Globus pallidus (tissue), 1 donor: ENCODE measurements at places on chromosomes 3 and 15.
A peak's percentile ranks its signal among the peaks of the same experiment; 100 is the strongest.

GRCh38 chr3:55160241-55160983, 232.6 kb upstream of the LRTM1 start:
- no peak for DNase-seq

- no peak for DNase-seq
These were observed 263.1 kb downstream of the ADAMTS17 start for GRCh38 chr15:100078511-100079220.

GRCh38 chr15:85786781-85787114, 8.0 kb downstream of the KLHL25 start:
- no peak for DNase-seq

- DNase-seq, result no peak
These were observed 6.3 kb upstream of the DUT start for GRCh38 chr15:48324949-48325348.

GRCh38 chr15:78059110-78059839, 18.2 kb downstream of the TBC1D2B start:
- no peak for DNase-seq

DNA sequence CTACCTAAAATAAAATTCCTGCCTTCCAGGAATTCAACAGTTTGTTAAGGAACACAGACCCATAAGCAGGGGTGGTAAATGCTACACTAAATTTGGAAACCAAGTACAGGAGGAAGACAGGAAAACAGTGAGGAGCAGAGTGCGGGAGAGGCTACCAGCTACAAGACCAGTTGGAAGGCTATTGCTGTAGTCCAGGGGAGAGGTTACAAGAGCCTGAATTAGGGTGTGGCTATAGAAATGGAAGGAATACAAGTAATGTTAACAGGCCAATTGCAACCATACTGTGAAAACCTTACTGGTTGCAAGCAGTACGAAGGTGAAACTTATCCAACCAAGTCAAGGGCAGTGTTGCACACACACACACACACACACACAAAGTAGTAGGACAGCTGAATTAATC, 880 bp upstream of the ARMC8 start:
- DNase-seq, result no peak

- no peak for DNase-seq
These were observed 8.0 kb downstream of the CCDC14 start for GRCh38 chr3:123952844-123953520.

DNA sequence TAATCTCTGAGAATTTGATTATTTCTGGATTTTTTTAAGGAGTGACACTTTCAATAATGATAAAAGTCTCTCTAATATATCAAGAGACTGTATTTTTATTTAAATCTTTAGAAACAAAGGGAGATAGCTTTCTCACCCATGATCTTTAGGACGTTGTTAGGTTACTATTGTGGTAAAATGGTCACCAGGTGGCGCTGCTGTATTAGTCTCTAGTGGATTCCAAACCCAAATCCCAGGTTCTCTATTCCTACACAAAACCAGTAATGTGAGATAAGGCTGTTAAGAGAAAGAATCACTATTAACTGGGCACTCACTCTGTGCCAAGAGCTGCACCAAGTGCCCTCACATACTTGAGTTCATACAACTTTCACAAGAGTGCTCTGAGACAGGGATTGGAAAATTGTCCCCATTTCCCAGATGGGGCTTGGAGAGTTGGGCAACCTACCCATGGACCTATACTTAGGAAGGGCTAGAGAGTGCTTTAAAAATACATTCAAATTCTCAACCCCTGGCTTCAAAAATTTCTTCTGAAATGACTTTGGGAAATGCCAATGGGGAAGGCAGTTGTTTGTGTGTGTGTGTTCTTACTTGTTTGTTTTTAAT, 593.4 kb upstream of the TGFBR2 start:
- peak; percentile 50 for DNase-seq

GRCh38 chr3:110139821-110140220, 802.5 kb upstream of the DPPA4 start:
- no peak for DNase-seq

- no peak for DNase-seq
These were observed 19.4 kb upstream of the SERPINI2 start for GRCh38 chr3:167493244-167493643.

GRCh38 chr15:66078196-66078928, 175.2 kb downstream of the MEGF11 start:
- DNase-seq, result no peak

DNA sequence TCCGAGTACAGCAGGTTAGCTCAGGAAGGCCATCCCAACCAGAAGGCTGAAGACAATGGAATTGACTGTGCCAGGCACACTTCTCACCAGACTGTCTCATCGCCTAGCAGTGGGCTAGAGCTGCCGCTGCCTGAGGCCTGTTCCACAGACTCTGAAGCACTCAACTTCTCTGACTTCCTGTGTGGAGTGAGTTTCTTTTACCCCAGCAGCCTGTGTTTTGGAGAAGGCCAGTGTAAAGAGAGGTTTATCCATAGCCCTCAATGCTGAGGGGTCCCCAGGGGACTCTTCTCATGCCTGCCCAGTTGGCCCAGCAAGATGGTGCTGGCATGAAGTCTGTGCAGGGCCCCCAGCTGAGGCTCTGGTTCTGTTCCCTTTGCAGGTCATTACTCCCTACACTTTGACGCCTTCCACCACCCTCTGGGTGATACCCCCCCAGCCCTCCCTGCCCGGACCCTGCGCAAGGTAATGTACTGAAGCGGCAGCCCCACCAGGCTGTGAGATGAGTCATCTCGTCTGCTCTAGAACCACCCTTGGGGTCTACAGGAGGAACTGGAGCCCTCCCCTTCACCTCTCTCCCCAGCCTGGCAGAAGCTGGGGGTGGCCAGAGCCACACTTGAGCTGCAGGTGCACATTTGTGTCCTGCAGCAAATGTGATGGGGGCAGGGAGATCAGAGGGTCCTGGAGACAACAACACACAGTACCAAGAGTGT, 5.2 kb upstream of the MANF start:
- no peak for DNase-seq

GRCh38 chr3:101806491-101806890, 27.5 kb downstream of the NXPE3 start:
- no peak for DNase-seq
